ENCODE measurements at places on chromosomes 11 and 22. TPM values are rescaled to one million over a fixed set of nuclear protein-coding genes. Genes with fewer than 3 reads are reported as not detected.

The POU2AF1 gene
- not detected for total RNA-seq

The POU2F3 gene
- not detected for total RNA-seq

The C11orf42 gene
- not detected for total RNA-seq

The ATG2A gene
- total RNA-seq, result 7.1 TPM

The SNX32 gene
- not detected for total RNA-seq

The MMP7 gene
- total RNA-seq, result 0.12 TPM

The CNGA4 gene
- not detected for total RNA-seq

DNA sequence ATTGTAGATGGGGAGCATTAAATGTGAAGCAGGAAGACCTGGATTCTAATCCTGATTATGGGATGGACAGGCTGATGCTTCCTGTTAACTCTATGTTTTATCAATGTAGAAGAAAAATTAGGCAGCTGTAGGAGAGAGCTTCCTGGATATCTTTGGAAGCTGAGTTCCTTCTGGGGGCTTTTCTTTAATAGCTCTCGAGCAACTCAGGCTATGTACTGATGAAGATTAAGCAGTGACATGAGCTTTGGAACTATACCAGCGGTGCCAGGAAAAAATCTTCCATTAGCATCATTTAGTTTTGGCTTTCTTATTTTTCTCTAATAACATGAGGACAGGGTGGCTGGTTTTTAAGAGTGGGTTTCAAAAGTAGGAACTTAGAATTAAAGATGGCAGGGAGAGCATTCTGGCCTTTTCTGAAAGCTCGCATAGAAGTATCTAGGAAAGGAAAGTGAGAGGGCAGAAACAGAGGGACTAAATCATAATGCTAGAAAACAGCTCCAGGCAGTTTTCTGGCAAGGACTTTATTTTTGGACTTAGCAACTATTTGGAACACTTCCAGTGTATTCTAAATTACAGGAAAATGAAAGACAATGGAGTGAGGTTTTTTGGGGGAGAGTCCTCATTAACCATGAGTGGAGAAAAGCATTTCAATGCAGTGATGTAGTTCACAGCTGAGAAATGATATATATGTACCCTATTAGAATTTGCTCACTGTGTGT is 69.2 kb upstream of the RRM1 start:
- no peak for DNase-seq

- no peak for DNase-seq
These were observed 131.4 kb upstream of the C11orf58 start for GRCh38 chr11:16606784-16607674.

GRCh38 chr22:41286639-41287091 is 678 bp upstream of the RANGAP1 start:
- DNase-seq, result peak; percentile 27

- DNase-seq, result no peak
These were observed 13.4 kb downstream of the OR51B4 start for GRCh38 chr11:5288108-5288905.

DNA sequence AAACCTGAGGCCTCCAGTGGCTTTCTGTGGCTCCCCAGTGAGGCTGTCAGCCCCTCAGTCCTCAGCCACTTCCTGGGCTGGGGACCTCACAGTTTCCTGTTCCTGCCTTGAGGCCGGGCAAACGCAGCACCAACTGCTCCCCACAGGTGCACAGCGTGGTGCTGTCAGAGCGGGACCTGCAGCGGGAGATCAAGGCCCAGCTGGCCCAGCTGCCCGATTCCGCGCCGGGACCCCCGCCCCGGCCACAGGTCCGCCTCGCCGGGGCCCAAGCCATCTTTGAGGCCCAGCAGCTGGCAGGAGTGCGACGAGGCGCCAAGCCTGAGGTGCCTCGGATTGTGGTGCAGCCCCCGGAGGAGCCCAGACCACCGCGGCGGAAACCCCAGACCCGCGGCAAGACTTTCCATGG is 5.4 kb downstream of the TBC1D10C start:
- DNase-seq, result no peak

- DNase-seq, result no peak
These were observed 220.7 kb downstream of the TENM4 start for GRCh38 chr11:79220171-79220570.

- no peak for DNase-seq
These were observed 101.6 kb downstream of the ARHGAP42 start for GRCh38 chr11:100788561-100789295.

GRCh38 chr22:24699876-24700275 is 74.6 kb downstream of the PIWIL3 start:
- DNase-seq, result no peak

DNA sequence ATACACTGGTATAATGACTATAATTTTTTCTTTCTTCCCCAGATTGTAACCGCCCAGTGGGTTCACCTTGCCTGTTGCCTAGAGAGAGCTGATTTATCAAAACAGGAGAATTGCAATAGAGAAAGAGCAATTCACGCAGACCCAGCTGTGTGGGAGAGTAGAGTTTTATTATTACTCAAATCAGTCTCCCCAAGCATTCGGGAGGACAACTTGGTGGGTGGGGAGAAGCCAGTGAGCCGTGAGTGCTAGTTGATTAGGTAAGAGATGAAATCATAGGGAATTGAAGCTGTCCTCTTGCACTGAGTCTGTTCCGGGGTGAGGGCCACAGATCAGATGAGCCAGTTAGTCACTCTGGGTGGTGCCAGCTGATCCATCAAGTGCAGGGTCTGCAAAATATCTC is 73.2 kb downstream of the SLC35F2 start:
- no peak for DNase-seq

GRCh38 chr11:72969894-72970335 is 155.7 kb downstream of the ATG16L2 start:
- no peak for DNase-seq

DNA sequence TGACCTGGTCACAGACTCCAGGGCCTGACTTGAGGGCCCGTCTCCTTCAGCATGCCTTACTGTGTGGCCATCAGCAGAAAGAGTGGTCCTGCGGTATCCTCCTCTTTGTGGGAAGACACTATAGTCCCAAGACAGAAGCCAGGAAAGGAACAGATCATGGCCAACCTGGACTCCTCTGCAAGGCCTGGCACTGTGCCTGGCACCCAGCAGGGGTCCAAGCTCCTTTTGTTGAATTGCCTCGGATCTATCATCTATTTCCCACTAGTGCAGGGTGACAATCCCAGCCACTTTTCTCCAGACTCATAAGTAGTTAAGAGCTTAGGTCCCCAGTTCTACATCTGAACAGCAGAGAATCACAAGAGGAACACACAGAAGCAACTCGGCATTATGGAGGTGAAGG is 27.0 kb downstream of the DSCAML1 start:
- DNase-seq, result no peak

Measured in NCI-H460 (cell line).